ENCODE measurements at places on chromosomes 5 and 9. TPM values are rescaled to one million over a fixed set of nuclear protein-coding genes. Genes with fewer than 3 reads are reported as not detected.

Gene VLDLR
- 4.6 TPM for total RNA-seq

Gene HRH2
- total RNA-seq: not detected

Gene SUSD3
- 55.5 TPM for total RNA-seq

Gene ANKRD18B
- 0.71 TPM for total RNA-seq

Gene SLC34A3
- not detected for total RNA-seq

Gene CBY3
- not detected for total RNA-seq
